ENCODE measurements at places on chromosomes 2 and 18.

- DNase-seq = no peak
These were observed 51.5 kb downstream of the USP37 start for GRCh38 chr2:218516614-218517013.

DNA sequence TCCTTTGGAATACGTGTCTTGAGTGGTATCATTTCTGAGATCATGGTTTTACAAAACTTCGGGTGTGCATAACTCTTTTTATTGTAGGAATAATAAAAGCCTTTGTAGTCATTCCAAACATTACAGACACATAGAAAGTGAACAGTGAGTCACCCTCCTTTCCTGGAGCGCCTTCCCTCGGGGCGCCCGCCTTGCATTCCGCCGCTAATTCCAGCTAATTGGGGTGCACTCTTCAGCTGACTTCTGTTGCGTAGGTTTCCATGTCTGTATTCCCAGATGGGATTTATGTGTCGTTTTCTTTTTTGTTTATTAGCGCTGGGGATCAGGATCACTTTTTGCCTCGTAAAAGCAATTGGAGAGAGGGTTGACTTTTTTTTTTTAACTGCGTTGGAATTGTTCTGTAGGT, 18.7 kb downstream of the SH3BP4 start:
- no peak for DNase-seq

- no peak for DNase-seq
These were observed 11.7 kb downstream of the RHBDD1 start for GRCh38 chr2:226847511-226847910.

- peak; percentile 72 for DNase-seq
These were observed at the start of gene ICA1L for GRCh38 chr2:202871300-202872141. TSS of gene ICA1L (minus strand) at chr2:202871766. CDS start at chr2:202829009, 42,757 bp downstream.

DNA sequence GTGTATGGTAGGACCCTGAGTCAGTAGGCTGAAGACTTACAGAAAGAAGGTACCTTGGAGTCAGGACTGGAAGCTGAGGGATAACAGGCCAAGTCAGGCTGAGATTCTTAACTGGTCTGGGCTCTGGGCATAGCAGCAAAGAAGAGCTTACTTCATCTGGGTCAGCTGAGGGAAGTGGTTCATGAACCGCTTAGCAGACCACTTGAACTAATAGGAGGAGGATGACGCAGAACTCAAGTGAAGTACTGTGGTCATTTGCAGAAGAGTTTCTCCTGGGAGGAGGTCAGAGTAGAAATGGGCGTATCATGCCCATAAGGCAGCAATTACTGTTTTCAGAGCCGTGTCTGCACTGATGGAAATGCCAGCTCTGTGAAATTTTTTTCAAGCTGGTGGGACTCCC, 164.5 kb downstream of the LCLAT1 start:
- DNase-seq = no peak

DNA sequence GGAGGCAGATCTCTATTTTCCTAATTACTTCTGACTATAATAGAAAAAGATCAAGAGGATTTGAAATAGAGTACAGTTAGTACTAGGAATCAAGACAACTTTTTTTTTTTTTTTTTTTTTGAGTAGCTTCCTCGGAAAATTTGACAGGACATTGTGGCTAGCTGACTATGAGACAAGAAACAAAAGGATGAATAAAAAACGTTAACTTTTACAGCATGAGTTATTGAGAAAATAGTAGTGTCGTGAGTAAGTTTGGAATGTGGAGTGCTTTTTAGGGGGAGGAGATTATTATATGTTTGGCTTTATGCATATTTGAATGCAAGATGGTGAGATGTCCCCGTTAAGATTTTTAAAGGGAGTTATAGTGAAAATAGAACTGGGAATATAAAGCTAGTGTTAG, 27.7 kb upstream of the CPS1 start:
- DNase-seq = no peak

DNA sequence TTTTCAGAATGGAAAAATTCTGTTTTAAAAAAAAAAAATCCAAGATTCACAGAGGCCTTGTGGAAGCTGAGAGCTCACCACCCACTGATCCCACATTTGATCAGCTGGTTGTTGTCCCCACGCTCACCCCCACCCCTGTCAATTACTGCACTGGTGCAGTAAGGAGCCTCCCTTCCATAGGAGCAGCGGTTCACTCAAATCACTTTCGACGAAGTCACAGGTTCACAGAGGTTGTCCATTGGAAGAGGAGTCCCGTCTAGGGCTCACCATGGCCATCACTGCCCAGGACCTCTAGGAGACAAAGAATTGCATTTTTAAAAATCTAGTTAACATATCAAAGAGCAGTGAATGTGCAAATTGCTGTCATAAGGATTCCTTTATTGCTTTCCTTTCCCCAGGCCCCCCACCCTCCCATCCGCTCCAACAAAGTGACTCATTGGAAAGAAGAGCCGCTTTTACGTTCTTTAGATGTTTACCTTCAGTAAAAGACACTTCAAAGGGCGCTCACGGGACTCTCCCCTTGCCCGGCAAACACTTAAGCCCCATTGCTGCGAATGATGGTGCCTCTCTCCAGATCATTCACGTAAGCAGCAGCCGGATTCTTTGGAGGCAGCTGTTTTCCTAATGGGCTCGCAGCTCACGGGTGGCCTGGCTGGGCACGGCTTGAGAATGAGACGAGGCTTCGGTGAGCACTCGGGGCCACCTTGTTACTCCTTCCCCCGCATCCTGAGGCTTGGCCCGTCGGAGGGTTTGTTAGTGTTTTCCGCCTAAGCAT, 165.5 kb upstream of the SALL3 start:
- no peak for DNase-seq

- no peak for DNase-seq
These were observed 25.9 kb downstream of the GKN2 start for GRCh38 chr2:68926796-68927195.

GRCh38 chr18:46386788-46387187, 270.2 kb downstream of the LOXHD1 start:
- no peak for DNase-seq

GRCh38 chr18:32930695-32931301, 158.0 kb upstream of the KLHL14 start:
- DNase-seq = peak; percentile 43

- DNase-seq = no peak
These were observed 11.8 kb downstream of the ALS2 start for GRCh38 chr2:201768918-201769317.

DNA sequence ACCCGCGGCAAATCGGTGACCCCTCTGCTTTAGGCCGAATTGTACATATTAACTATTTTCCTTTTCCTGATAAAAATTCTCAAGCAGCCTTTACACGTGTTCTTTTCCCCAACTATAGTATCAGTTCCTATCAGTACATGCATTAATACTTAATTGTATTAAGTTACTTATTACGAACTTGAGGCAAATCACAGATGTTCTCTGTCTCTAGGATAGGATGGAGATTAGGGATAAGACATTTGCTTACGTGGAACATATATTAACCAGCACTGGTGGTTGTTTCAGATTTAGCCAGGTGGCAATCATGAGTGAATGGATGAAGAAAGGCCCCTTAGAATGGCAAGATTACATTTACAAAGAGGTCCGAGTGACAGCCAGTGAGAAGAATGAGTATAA, 675 bp downstream of the GEMIN6 start:
- DNase-seq = no peak

GRCh38 chr18:77066101-77066500, 66.5 kb downstream of the MBP start:
- DNase-seq = no peak

- DNase-seq = no peak
These were observed 136.7 kb upstream of the MYCN start for GRCh38 chr2:15803543-15804245.

GRCh38 chr2:86790134-86790675, 508 bp downstream of the CD8A start:
- DNase-seq = no peak

DNA sequence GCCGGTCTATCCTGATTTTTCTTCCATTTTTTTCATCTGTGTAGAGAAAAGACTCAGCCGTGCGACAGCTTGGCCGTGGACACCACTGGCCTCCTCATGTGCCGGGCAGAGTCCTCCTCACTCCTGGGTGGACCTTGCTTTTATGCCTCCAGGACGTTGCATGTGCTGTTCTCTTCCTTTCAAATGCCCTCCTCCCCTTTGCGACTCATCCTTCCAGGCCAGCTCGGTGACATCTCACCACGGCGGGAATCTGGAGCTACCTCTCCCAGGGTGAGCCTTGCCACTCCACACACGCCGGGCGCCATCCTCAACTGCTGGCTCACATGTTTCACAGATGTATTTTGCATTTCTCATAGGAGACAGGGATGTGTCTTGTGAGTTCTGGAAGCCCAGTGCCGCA, 198.5 kb upstream of the HDAC4 start:
- DNase-seq = no peak

GRCh38 chr2:166148500-166149400, 20.9 kb upstream of the SCN1A start:
- DNase-seq = no peak

GRCh38 chr2:171791361-171791760, 102.7 kb downstream of the SLC25A12 start:
- no peak for DNase-seq

- no peak for DNase-seq
These were observed 28.3 kb downstream of the C18orf54 start for GRCh38 chr18:54386043-54386442.

- DNase-seq = no peak
These were observed 339.0 kb upstream of the LRRTM1 start for GRCh38 chr2:80643598-80643997.

DNA sequence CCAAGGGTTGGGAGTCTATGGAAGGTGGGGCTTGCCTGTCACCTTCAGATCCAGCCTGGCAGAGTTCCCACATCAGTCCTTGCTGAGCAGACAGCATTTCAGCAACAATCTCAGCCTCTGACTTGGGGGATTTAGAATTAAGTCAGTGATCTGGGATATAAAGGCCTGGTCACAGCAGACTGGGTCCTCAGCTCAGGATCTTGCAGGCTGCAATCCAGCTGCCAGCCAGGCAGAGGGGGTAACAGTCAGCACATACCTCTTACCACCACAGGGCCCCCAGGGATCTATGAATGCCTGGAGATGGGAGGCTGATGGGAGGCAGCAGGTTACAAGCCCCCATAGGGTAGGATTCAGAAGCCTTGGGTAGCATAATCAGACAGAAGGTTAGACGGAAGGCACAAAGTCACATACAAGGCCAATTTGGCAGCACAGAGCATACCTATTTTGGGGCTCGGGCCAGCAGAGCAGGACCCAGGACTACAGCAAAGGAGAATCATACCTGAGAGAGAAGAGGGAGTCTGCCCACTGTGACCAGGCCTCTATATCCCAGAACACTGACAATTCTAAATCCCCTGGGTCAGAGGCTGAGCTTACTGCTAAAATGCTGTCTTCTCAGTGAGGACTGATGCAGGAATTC, 163.5 kb downstream of the MTCL1 start:
- no peak for DNase-seq

DNA sequence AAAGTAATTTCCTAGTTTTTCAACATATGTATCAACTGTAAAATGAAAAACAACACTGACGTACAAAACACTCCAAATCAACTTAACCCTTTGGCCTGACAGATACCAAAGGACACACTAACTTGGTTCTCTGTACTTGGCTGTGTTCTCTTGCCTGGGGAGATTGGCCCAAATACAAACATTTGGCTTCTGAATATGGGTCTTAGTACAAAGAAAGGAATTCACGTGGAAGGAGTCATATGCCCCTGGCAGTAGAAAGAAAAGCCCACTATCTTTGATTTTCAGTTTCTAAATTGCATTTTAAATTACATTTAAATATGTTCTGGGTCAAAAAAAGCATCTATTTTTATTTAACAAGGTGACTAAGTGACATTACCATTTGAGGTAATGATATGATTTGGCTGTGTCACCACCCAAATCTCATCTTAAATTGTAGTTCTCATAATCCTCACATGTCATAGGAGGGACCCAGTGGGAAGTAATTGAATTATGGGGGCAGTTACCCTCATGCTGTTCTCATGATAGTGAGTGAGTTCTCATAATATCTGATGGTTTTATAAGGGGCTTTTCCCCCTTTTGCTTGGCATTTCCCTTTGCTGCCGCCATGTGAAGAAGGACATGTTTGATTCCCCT, 153.6 kb upstream of the CCDC195 start:
- DNase-seq = no peak

DNA sequence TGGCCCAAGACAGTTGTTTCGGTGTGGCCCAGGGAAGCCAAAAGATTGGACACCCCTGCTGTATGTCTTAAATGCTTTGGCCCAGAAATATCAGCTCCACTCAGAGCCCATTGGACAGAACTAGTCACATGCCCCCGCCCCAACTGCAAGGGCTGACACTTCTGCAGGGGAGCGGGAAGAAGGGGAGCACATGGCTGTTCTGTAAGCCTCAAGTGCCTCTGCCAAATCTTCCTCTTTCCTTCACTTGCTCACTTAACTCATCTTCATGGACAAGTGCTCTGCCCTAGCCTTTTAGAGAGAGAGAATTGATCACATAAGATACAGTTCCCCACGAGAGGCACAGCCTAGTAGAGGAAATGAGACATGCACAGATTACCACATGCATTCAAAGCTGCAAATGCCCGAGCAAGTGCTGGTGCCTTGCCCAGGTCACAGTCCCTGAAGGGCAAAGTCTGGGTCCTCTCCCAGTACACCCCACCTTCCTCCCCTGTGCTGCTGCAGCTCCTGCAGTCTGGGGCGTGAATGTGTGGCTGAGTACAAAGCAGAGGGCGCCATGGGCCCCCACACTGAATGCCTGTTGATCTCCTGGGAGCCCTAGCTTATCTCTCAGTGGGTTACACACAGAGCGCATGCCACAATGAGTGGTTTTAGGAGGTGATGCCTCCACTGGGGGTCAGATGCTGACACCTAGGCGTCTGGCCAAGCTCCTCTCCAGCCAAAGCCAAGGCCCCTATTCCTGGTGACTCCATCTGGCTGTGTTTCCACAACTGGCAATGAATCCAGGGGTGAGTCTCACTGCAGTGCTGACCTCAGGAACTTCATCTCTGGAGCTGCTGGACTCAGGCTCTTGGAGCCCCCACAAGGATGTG, 135.3 kb downstream of the CTIF start:
- DNase-seq = no peak

GRCh38 chr2:74530239-74531187, 780 bp downstream of the HTRA2 start:
- DNase-seq = peak; percentile 10

GRCh38 chr2:111042772-111043771, 77.6 kb upstream of the BCL2L11 start:
- DNase-seq = no peak

DNA sequence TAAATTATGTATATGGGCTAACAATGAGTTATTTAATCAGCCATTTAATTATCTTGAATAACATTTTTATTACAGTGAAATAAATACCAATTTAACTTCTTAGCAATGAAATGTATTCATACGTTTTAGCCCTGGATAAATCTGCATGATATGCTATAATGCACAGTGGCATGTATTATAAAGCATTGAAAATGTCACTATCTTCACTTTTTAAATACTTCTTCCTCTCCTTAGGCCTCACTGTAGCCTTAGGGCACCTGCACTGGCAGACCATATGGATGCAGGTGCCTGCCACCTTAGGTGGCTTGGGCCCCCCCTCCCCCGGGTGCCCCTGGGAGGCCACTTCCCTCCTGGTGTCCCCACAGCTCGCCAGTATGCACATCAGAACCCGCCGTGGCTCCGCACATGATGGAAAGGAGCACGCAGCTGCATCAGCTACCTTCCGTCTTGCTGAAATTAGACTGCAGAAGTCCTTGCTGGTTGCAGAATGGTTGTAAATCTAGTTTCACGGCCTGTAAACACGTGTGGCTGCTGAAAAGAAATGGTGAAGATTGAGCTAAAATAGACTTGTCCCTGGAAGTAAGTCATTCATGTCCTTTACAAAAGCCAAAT, 56.7 kb downstream of the ADI1 start:
- DNase-seq = no peak

- no peak for DNase-seq
These were observed 23.5 kb upstream of the SUCLG1 start for GRCh38 chr2:84482603-84483002.

Data from NCI-H1105 treated with DMSO at 0.1 percent for 48 hours (cell line).